ENCODE measurements at places on chromosomes 1 and 21. TPM values are rescaled to one million over a fixed set of nuclear protein-coding genes. Genes with fewer than 3 reads are reported as not detected.

The RAB7B gene
- 3.9 TPM for total RNA-seq

The TAL1 gene
- total RNA-seq = 0.13 TPM

- no peak for DNase-seq
Measured at GRCh38 chr1:223056802-223057201, 86.2 kb downstream of the TLR5 start.

DNA sequence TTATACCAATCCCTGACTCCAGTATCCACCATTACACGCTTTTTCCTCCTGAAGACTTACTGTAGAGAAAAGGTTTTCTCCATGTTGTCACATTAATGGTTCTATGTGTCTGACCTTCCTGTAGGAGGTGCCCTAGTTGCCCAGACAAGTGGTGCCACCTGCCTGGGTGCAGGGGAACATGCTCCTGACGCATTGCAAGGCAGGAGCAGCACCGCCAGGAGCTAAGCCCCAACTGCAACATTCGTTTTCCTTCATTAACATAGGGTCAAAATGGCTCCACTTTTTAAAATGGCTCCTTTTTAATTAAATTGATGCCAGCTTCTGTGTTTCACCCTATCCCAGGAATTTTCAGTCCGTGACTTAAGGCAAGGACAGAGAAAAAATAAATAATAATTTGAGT lies 220.1 kb upstream of the SAMSN1 start:
- no peak for DNase-seq

DNA sequence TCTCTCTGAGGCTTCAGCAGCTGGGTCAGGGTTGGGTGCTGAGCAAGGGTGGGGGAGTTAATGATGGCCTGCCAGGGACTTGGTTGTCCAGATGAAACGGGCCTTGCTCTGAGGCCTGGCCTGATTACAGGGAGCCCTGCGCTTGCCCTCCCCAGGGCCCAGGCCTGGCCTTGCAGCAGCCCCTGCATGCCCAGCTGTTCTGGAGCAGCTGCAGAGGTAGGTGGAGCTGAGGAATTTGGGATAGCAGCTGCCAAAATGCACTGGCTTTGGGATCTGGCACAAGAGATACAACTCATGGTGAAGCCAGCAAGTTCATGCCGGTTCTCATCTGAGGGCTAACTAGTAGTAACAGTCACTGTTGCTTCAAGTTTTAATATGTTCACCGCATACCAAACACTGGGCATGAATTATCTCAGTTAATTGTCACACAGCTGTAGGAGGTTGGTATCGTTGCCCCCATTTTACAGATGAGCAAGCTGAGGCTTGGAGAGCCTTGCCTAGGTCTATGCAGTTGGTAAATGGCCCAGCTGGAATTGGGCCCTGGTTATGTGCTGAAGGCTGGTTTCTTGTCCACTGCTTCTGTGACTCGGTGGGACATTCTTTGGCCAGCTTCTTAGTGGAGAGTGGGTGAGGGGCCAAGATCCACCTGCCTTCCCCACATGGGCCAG lies 7.3 kb upstream of the SERINC2 start:
- no peak for DNase-seq

- no peak for DNase-seq
Measured at GRCh38 chr1:46131093-46131492, 1.3 kb downstream of the PIK3R3 start.

- DNase-seq = no peak
Measured at GRCh38 chr1:215911406-215911968, 344.4 kb downstream of the KCTD3 start.

- DNase-seq = no peak
Measured at GRCh38 chr1:46415514-46415913, 21.4 kb downstream of the FAAH start.

GRCh38 chr1:181089017-181089675 lies 646 bp downstream of the IER5 start:
- DNase-seq = peak; percentile 63
